CD14-positive monocyte (primary cell): ENCODE measurements at places on chromosomes 2 and 18. TPM values are rescaled to one million over a fixed set of nuclear protein-coding genes. Genes with fewer than 3 reads are reported as not detected.

The RMDN2 gene
- 14.3 TPM for polyA plus RNA-seq

The MEP1B gene
- not detected in 2 replicates for polyA plus RNA-seq

DNA sequence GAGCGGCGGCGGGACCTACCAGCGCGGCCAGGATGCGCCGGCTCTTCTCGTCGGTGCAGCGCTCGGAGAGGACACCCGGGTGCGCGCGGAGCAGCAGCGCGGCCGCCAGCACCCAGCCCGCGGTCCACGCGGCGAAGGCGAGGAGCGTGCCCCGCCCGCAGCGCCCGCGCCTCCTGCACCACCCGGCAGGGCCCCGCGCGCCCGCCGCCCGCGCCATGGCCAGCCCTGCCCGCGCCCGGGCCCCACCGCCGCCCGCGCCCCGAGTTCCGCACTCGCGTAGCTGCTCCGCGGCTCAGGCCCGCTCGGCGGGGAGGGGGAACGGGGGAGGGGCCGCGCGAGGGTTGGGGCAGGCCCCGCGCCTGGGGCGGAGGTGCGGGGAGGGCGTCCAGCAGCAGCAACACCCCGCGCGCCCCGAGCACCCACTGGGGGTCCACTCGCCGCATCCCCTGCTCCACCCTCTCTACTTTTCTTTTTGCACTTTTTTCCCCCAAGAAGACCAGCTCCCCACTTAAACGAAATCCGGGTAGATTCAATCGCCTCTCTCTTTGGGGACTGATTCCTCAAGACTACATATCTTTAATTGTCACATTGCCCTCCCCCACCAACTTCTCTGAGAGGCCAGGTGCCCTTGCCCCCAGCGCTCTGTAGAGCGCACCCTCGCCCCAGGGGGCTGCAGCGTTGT lies at the start of gene DIPK1C:
Gene DIPK1C (minus strand): TSS at position 266 of the 682 bp plus-strand sequence. CDS start 49 bp downstream, at position 217.
- no peak for DNase-seq

DNA sequence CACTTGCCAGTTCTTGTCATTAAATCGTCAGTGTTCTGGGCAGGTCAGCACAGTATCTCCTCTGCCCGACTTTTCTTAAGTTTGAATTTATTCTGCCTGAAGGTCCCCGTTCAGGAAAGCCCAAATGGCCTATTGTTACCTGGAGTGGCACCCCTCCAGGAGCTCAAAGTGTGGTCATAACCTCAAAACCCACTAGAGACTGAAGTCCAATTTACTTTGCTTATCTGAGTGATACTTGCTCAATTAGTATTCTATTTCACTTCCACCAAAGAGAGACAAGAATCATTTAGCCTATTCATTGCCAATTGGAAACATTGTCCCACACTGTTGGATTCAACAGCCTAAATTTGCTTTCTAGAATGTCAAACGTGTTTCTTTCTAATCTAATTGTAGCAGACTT lies 375.3 kb downstream of the LNPK start:
- no peak for DNase-seq

DNA sequence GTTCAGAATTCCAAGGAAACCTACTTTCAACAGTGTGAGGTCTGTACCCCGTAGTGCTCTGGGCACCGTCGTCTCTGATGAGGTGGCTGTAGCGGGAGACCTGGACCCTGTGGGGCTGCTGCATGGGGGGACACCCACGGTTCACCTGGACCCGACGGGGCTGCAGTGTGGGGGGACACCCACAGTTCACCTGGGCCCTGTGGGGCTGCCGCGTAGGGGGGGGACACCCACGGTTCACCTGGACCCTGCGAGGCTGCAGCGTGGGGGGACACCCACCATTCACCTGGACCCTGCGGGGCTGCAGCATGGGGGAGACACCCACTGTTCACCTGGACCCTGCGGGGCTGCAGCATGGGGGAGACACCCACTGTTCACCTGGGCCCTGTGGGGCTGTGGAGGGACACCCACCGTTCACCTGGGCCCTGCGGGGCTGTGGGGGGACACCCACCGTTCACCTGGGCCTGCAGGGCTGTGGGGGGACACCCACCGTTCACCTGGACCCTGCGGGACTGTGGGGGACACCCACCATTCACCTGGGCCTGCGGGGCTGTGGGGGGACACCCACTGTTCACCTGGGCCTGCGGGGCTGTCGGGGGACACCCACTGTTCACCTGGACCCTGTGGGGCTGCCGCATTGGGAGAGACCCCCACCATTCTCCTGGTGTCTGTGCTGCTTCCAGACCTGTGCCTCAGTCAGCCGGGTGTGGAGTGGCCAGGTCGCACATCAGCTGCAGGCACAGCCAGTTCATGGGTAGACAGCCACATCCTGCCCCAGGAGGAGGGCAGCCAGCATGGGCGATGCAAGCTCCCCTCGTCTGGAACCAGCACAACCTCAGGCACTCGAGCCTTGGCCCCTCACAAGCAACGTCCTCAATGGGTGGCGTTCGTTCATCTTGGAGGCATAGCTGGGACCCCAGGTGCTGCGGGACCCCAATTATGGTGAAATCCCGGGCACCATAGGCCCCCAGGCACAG lies 114.5 kb downstream of the TMEM18 start:
- no peak for DNase-seq

DNA sequence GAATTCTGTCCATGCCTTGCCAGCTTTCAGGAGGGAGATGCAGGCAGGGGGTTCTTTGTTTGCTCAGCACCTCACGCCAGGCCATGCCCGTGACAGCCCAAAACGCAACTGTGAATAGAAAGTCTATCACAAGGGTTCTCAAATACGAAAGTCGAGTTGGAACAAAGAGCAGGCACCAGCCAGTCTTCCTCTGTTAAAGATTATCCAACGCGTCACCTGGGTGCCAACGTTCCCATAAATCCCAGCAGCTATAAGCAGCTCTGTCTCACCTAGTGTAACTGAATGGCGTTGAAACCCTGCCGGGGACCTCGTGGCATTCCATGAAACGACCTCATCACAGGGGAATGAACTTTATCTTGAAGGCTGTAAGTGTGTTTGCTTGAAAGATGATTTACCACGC lies 84.8 kb upstream of the GATA6 start:
- DNase-seq, result no peak

DNA sequence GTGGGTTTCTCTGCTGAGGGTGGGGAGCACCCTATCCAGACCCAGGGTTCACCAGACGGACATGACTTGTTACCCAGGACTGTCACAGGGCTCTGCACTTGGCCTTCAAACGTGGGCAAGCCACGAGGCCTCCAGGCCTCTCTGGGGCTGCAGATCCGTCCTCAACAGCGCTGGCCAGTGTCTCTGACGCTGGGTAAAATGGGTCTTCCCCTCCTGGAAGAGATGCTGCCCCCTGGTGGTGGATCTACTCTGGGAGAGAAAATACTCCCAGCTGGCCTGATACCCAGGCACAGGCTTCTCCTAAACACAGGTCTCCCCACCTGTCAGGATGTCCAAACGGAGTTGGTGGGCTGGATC lies 3.7 kb downstream of the GPR17 start:
- DNase-seq, result peak; percentile 84

- no peak for DNase-seq
These were observed 152.2 kb upstream of the KCNJ3 start for GRCh38 chr2:154546341-154546740.

DNA sequence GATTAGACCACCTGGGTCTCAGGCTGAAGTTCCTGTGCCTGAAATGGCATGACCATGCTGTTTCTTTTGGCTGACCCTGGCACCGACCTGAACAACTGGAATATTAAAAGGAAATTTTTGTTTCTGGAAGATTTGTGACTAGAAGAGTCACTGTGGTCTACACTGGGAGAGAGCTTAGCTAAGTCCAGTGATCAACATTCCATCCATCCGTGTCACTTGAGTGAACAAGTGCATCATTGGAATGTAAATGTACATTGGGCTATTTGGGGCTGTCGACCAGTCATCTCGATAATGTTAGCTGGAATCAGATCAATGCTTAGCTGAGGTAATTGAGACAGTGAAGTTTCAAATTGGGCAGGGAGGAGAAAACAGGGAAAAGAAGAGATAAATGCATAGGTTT lies 95.4 kb upstream of the CCDC85A start:
- no peak for DNase-seq

GRCh38 chr2:27751377-27751776 lies 20.1 kb upstream of the MRPL33 start:
- no peak for DNase-seq

The KCNS3 gene
- not detected for polyA plus RNA-seq

The CRYGC gene
- not detected in 2 replicates for polyA plus RNA-seq

The LIPG gene
- not detected for polyA plus RNA-seq

DNA sequence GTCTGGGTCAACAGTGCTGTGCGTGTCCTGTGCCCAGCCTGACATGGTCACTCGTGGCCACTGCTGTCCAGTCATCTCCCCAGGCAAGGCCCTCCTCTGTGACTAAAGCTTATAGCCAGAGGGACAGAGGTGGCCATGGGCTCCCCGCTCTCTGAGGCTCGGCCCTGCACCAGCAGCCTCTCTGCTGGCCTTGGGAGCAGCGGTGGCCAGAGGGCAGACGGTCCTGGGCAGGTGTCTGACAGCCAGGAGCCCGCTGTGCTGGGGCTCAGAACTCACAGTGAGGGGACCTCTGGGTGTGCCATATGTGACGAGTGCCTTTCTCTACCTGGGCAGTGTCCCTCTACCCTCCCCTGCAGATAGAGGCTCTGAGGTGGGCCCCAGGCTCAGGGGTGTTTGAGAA lies 98.7 kb downstream of the FAM210A start:
- DNase-seq, result no peak
